GM03348 (cell line): ENCODE measurements at places on chromosomes 1 and 21.

DNA sequence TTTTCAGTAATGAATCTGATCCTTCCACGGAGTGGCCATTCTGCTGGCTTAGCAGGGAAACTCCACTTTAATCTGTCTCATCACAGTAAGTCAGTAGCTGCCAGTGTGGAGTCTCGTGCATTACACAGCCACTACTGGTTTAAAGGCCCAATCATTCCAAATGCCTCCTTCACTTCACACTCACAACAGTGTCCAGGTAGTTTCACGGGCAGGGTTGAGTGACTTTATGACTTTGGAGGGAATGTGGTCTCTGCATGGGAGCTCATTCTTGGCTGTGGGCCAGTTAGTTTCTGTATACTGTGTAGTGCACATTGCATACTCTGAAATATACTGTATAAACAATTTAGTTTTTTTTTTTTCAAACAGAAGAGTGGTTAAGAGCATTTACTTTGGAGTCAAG lies 34.6 kb upstream of the C1orf87 start:
- no peak for DNase-seq

DNA sequence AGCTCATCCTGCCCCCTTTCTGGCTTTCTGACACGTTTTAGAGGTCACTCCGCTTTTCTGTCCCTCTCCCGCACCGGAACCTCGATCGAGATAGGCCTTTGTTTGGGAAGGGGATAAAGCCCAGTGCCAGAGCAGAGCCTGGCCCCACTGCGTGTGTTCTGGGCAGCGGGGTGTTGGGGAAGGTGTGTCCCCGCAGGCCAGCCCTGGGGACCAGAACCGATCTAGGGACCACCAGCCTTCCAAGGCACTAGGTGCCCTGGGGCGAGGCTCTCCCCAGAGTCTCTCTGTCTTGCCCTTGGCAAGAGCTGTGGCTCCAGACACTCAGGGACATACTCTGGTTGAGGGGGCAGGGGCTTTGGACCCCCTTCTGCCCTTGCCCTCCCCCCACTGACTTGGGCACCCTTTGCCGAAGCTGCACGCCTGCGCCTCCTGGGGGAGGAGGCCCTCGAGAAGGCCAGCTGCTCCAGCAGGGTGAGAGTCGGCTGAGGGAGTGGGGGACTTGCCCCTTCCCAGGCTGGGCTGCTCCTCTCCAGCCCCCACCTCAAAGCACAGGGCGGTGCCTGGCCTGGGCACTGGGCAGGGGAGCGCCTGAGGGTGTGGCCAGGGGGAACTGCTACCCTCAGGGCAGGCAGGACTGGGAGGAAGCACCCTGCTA lies 16.4 kb downstream of the PRXL2B start:
- no peak for DNase-seq

DNA sequence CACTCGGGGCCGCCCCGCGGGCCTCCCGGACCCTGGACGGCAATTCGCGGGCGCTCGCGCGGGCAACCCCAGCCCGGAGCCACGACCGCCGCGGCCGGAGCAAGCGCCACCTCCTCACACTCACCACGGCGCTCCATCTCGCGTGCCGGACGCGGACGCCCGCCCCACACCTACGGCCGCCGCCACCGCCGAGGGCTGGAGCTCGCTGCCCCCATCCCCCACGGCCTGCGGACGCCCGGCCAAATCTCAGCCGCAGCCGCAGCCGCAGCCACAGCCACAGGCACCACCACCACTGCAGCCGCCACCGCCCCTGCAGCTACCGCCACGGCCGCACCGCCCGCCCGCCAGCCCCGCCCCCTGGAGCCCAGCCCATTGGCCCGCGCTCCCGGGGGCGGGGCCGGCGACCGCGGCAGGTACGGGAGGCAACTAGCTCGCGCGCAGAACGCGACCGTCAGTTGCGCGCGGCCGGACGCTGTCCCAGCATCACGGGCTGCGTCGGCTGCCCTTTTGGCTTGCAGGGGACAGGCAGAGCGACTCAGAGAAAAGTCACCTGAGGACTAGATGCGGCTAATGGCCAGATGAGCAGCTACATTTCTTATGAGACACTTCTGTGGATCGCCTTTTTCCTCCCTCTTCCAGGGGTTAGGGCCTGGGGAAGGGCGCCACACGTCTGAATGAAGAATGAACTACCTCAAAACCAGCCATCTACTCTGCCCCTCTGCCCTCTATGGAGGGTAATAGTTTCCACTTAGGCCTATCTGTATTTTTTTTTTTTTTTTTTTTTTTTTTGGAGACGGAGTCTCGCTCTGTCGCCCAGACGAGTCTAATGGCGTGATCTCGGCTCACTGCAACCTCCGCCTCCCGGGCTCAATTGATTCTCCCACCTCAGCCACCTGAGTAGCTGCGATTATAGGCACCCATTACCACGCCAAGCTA lies at the start of gene ARHGAP29:
TSS of gene ARHGAP29 (minus strand) at position 294 of the 936 bp plus-strand sequence. CDS start 5,973 bp downstream, outside the sequence.
- peak; percentile 91 for DNase-seq

- no peak for DNase-seq
These were observed 135.6 kb downstream of the DUSP10 start for GRCh38 chr1:221606256-221606655.

GRCh38 chr1:5933676-5934057 lies 58.6 kb downstream of the NPHP4 start:
- peak; percentile 77 for DNase-seq

DNA sequence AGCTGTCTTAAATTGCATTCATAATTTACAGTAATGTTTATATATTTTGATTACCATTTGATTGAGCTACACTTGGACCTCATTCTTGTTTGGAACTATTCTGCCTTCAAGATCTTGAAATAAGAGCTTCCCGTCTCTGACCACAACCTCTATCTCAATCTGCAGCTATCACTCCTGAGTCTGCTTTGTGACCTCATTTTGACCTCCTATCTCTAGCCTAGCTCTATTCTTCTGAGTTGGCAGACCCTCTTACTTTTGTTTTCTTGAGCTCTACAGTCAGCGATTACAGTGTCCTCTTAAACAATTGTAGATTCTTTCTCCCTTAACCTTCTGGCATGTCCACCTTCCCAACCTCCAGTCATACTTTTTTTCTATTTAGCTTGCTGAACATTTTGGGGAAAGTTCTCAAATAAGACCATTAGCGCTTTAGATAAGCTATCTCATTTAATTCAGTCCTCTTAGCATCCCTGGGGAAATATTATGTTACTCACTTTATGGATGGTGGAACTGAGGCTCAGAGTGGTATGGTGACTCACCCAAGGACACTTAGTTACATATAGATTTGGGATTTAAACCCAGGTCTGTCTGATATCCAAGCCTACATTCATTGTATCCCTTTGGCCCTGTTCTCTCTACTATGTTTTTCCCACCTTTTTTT lies 19.1 kb downstream of the RPAP2 start:
- no peak for DNase-seq

DNA sequence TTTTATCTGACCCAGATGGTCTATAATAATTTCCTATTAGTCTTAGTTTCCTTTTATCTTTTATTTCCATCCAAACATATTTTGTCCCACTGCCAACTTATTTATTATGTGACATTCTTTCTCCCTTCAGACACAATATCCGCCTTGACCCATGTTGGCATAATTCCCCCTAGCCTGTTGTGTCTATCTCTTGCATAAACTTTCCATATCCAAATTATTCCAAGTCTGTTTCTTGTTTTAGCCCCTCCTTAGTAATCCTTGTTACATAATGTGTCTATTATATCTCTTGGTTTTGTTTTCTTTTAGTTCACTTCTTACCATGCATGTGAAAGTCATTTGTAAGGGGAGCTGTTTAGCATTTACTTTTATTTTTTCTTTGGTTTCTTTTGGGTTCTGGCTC lies 81.6 kb upstream of the CACHD1 start:
- no peak for DNase-seq

GRCh38 chr1:160664573-160665051 lies 17.8 kb upstream of the SLAMF1 start:
- no peak for DNase-seq

DNA sequence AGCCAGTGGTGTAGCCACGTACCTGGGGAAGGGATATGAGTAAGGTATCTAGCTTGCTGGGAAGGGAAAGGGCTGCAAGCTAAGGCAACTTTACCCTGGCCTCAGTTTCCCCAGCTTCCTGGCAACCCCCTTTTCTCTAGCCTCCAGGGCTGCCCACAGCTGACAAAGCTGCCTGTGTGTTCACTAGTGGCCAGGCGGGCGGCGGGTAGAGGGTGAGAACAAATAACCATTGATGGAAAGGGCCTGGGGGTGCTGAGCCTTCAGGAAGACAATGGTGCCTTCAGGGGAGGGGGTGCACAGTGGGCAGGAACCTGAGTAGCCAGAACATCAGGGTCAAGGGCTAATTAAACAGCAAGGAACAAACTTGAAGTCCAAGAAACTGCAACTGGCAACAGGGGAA lies 6.1 kb downstream of the CERS2 start:
- no peak for DNase-seq

DNA sequence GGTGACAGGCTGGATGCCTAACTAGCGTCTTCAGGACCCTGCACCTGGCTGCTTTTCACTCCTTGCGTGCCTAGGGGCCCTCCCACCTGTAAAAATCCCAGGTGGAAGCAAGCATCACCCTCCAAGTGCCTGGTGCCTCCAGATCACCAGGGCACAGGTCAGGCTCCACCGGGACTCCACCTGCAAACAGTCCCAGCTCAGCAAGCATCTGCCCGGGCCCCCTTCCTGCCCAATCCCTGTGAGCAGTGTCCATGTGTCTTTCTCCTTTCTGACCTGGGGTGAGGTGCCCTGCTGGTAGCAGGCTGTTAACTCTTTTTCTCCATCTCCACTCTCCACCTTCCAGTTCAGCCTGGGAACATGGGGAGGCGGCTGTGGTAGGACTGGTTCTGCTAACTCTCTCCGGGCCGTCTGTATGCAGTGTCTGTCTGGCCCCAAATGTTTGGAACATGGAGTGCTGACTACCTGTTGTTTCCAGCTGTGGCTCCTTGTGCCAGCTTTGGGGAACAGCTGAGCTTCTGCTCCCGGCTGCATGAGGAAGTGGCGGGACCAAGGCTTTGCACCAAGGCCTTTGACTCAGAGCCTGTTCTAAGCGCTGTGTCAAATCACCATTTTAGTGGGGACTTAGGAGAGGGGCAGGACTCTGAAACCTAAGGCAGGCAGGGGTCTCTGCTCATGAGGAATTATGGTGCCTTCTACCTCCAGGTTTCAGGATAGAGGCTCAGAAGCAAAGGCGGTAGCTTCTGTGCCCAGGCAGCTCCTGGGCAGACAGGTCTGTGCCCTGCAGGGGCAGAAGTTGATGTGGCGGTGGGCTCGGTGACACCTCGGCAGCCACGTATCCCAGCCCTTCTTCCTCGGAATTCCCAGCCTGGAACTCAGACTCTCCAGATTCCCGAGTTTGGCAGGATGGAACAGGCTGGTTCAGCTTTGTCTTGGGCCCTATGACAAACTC lies 5.5 kb downstream of the GPR137B start:
- no peak for DNase-seq

DNA sequence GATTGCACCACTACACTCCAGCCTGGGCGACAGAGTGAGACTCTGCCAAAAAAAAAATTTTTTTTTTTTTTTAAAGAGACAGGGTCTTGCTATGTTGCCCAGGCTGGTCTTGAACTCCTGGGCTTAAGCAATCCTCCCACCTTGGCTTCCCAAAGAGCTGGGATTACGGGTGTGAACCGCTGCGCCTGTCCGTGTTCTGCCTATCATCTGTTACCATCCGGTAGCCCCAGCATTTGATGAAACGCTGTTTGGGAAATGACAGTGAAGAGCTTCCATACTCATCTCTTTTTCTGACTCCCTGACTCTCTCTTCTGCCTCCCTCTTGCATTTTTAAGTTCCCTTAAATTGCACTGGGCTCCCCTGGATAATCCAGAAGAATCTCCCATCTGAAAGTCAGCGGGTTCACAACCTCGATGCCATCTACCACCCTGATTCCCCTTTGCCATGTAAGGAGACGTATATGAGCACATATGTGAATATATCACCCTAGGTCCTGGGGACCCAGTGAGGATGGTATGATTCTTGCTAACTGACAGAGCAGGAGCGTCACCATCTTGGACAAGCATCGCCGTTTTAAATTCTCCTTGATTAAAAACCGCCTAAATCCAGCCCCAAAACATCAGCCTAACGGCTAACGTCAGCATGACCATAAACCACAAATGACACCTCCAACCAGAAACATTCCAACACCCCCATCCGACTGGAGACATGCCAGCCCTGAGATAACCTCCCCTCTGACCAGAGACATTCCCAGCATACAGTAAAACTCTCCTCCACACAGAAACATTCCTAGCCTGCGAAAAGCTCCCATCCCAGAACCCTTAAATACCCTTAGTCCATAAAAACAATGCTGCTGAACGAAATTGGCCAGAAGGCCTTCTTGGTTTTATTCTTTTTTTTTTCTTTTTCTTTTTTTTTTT lies 12.4 kb downstream of the TNFRSF8 start:
- DNase-seq = peak; percentile 69

DNA sequence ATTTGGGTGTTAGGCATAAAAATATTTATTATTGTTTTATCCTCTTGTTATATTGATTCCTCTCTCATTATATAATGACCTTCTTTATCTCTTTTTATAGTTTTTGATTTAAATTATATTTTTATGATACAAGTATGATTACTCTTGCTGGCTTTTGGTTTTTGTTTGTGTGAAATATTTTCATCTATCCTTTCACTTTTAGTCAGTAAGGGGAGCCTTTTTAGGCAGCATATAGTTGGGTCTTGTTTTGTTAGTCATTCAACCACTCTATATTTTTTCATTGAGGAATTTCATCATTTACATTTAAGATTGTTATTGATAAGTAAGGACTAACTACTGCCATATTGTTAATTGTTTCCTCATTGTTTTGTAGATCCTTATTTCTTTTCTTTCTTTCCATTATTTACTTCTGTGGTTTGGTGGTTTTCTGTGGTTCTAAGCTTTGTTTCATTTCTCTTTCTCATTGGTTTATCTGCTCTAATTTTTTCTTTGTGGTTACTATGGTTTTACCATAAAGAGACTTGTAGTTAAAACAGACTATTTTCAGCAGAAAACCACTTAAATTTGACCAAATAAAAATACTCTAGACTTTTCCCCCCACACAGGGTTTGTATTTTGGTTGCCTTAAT lies 593.1 kb downstream of the NUF2 start:
- DNase-seq = no peak

- no peak for DNase-seq
These were observed 160.8 kb downstream of the HHAT start for GRCh38 chr1:210489491-210489890.

DNA sequence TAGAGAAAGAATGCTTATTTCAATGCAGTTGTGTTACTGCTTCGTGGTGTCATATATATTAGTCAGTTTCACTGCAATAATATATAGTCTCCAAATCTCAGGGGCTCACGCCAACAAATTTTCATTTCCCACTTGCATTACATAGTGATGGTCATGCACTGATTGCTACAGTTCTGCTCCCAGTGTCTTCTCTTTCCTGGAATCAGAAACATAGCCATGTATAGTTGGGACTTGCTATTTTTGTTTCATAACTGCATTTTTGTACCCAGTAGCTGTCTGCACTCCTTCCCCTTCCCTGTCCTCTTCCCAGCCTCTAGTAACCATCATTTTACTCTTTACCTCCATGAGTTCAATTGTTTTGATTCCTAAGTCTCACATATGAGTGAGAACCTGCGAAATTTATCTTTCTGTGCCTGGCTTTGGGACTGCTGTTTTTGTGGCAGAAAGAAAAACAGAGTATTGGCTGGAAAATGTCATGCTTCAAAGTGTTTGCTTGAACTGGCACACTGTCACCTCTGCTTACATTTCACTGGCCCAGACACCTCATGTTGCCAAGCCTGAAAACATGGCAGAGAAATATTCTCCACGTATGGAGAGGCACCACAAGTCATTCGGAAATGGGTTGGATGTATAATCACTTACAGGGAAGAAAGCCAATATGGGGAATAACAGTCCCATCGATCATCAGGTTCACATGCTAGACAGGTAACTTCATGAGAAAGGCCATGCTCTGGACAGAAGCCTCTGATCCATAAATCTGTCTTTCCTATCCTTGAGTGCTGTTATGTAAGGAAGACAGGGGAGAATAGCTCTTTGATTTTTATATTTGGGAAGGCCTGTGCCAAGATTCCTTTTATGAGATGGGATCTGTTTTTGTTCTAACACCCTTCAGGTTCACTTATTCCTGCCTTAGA lies 60.4 kb upstream of the BACH1 start:
- peak; percentile 22 for DNase-seq
